Activated CD4-positive, CD25-positive, alpha-beta regulatory T cell (primary cell): ENCODE measurements at places on chromosomes 2 and 18.
A peak's percentile ranks its signal among the peaks of the same experiment; 100 is the strongest.

GRCh38 chr2:143428700-143429099 lies 299.5 kb downstream of the ARHGAP15 start:
- DNase-seq = no peak

DNA sequence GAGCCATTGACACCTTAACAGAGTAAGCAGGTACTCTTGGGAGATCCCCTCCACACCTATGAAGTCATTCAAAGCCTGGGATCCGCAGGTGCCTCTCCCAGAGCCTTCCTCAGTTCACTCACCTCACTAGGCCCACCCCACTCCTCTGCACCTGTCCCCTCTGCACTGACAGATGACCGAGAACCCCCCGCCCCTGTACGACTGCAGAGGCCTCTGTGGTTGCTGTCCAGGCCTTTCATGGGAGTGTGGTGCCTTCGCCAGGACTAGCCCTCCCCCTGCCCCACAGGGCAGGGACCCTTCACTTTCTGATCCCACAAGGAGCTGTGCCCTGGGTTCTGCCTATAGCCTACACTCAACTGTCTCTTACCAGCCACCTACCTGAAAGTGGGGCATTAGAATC lies 238.5 kb downstream of the ZBTB7C start:
- DNase-seq = no peak

GRCh38 chr2:150595803-150596470 lies 108.5 kb upstream of the RND3 start:
- no peak for DNase-seq

DNA sequence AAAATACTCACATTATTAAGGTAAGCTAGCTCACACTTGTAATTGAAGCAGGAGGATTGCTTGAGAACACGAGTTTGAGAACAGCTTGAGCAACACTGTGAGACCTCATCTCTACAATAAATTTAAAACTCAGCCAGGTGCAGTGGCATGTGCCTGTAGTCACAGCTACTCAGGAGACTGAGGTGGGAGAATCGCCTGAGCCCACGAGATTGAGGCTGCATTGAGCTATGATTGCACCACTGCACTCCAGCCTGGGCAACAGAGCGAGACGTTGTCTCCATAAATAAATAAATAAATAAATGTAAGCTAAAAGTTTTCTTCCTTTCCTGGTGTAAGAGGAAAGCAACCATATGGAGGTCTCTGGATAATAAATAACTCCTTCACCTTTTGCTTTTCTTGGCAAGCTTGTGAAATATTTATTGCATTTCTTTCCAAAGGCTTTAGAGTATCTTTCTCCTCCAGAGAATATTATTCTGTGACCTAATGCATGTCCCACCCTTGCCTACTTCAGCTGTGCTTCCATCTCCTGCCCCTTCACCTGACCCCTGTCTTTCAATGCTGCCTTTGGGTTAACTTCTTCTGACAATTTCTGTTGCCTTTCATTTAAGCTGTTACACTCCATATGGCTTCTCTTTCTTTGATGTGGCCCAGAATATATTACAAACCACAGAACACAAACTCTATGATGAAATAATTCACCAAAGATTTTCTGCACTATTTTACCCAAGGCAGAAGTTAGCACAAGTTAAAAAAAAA lies 280.7 kb upstream of the RND3 start:
- DNase-seq = no peak

GRCh38 chr2:178450524-178450773 lies 526 bp downstream of the PRKRA start:
- DNase-seq = peak; percentile 68

DNA sequence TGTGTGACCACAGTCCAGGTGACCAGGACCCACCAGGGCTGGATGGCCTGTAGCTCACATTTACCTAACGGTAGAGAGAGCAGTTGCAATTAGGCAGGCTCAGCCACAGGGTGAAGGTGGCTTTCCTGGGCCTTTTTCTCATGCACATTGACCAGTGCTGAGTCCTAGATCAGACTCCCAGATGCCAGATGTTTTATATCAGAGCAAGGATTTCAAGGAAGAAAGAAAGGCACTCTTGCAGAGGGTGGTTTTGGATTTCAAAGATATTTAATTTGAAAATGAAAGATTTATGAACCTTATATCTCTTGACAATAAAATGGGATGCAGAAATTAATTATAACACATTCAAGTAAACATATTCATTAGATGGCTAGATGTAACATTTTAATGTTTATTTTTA lies 694.2 kb upstream of the GYPC start:
- DNase-seq = no peak

DNA sequence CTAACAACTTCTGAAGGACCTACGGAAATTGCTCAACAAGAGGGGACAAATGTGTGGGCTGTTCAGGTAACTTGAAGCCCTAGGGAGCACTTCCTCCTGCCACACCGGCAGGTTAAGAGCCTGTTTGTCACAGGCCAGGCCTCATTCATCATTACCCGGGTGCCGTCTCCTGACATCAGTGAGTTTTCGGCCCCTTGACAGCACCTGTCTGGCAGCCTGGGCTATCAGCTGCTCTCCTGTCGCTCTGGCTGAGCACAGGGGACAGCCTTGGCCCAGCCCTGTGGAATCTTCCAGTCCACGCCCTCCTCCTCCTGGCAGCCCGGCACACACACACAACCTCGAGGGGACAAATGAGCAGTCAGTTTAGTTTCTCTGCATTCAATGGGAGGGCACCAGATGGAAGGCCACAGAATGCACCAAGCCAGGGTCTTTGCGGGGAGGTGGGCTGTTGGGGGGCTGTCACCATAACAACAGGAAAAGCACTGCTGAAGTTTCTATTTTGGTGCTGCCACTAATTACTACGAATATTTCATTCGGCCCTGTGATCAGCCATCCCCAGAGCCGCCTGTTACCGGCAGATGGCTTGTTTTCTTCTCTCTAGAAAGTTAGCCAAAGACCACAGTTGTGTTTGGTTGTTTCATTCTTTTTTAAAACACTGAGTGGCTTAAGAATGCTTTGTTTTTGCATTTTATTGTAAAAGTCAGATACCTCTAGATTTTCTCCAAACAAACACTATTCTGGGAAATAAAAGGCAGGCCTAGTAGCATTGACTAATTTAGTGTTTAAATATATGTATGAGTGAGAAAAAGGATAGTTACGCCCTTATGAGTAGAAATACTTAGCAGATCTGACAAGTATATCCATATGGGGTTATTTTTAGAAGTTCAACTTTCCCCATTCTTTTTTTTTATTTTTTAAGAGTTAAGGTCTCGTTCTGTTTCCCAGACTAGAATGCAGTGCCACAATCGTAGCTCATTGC lies 189.9 kb upstream of the NDUFV2 start:
- DNase-seq = no peak

DNA sequence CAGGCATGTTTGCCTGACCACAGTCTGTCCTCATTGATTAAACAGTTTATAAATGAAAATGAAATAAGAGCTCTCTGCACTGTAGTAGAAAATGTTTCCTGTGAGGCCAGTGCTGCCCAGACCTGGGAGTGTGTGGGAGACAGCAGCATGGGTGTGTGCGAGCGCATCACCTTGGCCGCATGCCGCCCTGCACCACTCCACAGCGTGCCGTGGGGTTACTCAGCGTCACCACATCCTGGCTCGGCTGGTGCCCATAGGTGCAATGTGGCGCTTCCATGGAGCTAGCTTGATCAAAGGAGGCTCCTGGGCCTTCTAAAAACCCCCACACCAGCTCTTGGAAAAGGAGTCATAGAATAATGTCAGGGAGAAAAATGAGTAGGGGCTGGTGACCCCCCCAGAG lies 76.0 kb upstream of the EPC2 start:
- no peak for DNase-seq

DNA sequence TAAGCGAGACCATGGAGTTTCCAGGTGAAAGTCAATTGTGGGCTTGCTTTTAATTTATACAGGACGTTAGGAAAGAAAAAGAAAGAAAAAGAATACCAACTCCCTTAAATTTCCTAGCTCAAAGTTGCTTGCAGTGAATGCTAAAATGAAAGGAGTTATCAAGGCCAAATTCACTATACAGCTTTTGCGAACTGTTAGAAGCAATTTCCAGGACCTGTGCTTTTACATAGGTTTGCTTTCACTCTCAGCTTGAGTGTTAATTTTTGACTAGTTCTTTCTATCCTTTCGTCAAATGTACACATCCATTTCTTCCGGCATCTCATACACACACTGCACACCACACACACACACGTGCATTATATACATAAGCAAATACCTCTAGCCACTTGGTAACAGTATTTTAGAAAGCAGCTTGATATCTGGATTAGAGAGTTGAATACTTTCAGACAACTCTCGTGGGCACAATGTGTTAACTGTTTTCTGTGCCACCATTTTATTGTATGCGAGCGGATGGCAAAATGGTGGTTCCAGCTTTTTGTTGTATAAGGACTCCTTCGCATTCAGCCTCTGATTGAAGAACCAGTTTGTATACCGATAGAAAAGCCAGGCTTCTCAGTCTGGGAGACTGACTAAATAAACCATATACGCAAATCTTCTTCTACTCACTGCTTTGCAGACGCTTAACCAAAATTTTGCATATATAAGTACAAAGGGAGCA lies 381.8 kb downstream of the MTX2 start:
- no peak for DNase-seq

DNA sequence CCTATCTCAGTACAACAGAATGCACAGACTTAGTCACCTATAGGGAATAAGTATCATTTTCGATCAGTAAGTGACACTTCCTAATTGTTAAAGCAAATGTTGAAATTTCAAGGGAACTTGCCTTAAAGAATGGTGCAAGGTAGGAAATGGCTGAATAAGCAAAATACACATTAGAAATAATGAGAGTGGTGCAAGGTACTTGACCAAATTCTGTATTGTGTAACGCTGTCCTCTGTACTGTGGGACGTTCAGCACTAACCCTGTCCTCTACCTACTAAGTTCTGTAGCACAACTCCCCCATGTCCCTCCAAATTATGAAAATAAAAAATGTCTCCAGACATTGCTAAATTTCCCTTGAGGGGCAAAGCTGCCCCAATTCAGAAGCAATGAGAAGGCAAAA lies 19.4 kb downstream of the MMADHC start:
- DNase-seq = no peak

GRCh38 chr2:71799013-71799575 lies 345.7 kb downstream of the DYSF start:
- no peak for DNase-seq

DNA sequence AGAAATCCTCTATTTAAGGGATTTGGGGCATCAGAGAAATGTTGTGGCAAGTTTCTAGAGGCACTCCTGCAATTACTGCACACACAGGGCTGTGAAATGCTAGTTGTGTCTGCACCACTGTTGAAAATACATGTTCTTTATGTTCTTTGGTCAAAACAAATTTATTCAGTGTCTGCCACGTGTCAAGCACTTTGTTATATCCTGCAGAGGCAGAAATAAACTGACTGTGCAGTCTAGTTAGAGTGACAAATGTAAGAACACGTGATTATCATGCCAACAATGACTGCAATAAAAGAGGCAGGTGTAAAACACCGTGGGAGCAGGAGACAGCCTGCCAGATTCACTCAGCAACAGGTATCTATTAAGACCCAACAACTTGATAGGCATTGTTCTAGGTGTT lies 423.3 kb downstream of the LRP1B start:
- DNase-seq = no peak

DNA sequence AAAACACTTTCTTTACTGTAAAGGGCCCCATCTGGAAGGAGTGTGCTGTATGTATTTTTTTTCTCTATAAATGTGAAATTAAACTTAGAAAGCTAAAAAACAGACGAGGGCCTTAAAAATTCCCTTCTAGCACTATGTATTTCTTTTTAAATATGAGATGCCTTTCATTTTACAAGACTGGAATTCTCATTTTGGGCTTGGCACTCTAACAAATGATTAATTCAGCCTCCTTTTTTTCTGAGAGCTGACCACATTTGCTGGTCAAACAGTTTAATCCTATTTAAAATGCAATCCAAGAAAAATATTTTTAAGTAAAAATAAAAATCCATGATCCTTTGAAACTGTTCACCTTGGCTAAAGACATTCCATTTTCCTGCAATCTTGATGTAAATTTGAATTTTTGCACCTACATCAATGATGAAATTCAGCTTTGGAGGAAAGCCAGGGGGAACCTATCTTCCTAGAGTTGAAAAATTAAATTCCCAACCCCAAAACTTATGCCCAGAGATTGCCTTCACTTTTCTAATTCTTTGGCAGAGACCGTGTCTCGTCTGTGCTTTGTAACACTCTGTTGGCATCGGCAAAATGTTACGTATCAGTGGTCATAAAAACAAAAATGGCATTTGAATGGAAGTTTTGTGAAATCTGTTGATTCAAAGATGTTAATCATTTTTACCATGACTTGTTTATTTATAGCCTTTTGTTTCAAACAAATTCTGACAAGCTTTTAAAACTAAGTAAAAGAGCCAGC lies 284.5 kb downstream of the ZNF521 start:
- DNase-seq = no peak

GRCh38 chr2:49836017-49836416 lies 681.7 kb upstream of the FSHR start:
- DNase-seq = no peak

DNA sequence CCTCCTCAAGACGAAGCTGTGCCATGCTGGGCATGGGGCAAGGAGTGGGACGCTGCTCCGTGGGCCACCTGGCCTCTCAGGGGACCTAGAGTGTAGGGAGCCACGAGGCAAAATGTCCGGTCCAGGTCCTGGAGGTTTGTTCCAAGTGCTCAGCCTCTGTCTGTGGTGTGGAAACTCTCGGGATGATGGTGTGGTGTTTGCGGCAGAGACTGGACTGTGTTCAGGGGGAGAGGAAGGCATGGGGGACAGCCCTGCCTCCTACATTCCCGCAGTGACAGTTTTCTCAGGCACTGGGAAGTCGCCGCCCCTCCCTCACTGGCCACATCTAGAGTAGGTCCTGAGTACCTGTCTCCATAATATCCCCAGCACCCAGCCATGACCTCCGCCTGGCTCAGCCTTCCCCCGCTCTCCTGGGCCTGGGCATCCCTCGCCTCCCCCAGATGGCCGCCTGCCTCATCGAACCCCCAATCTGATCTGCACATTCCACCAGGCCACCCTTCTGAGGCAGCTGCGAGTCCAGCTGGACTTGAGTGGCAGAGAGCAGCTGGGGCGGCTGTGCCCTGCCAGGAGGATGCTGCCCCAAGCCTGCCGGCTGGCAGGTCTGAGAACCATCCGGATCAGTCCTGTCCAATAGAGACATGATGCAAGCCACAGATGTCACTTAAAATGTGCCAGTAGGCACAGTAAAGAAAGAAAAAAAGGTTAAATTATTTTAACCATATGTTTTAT lies 6.2 kb downstream of the KCNIP3 start:
- DNase-seq = no peak

- DNase-seq = no peak
Observed at GRCh38 chr2:11858883-11859282, 112.5 kb downstream of the LPIN1 start.

- no peak for DNase-seq
Observed at GRCh38 chr2:61620244-61621159, 82.3 kb upstream of the XPO1 start.

DNA sequence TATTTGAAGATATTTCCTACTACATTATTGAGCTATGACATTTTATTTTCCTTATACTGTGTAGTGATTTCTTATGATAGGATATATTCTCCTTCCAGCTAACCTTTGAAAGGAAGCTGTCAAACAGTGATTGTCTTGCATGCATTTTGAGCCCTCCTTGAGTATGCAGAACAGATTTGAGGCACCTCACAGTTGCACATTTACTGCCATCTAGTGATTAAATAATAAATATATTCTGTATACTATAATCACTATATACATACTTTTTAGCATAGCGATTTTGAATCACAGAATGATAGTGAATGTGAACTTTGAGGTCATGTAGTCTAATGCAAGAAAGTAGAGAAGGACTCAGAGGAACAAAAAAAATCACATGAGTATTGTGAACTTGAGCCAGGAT lies 268.4 kb upstream of the CDH19 start:
- no peak for DNase-seq

GRCh38 chr18:60883587-60883986 lies 449.6 kb upstream of the CDH20 start:
- no peak for DNase-seq
